Natural killer cell treated with Interleukin-12 subunit alpha and Interleukin-12 subunit beta and Interleukin-15 and Interleukin-18, amount 100 ng/mL, for 72 hours (primary cell): ENCODE measurements at places on chromosomes 5 and 9. TPM values are rescaled to one million over a fixed set of nuclear protein-coding genes. Genes with fewer than 3 reads are reported as not detected.

Gene ARHGAP26
- 109 TPM for total RNA-seq

Gene REEP5
- 102 TPM for total RNA-seq

Gene VLDLR
- 20.3 TPM for total RNA-seq

Gene GFI1B
- total RNA-seq: not detected

Gene TAS2R1
- total RNA-seq: not detected

Gene C6
- not detected for total RNA-seq

Gene MAPK9
- 47.0 TPM for total RNA-seq

Gene HTR1A
- not detected for total RNA-seq

Gene SLCO6A1
- total RNA-seq: not detected

Gene SHISAL2B
- total RNA-seq: not detected
